ENCODE measurements at places on chromosomes 16 and 17.
A peak's percentile ranks its signal among the peaks of the same experiment; 100 is the strongest.

- DNase-seq: peak; percentile 3
Observed at GRCh38 chr17:57110579-57111325, 25.7 kb downstream of the AKAP1 start.

- DNase-seq: peak; percentile 13
Observed at GRCh38 chr16:51766739-51767138, 615.7 kb upstream of the SALL1 start.

DNA sequence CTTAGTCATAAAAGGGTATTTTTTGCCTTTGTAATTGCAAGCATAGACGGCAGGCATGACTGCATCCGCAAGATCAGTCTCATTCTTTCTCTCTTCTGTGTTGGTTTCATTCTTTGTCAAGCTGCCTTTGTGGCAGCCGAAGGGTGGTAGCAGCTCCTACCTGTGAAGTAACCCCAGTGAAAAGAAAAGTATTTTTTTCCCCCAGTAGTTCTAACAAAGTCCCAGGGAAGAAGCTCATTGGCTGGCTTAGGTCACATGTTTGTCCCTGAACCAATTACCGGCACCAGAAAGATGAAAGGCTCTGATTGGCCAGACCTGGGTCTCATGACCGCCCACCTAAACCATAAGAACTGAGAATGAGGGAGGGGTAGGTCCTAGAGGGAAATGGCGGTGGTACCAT lies 110.7 kb downstream of the RAP1GAP2 start:
- DNase-seq: no peak

DNA sequence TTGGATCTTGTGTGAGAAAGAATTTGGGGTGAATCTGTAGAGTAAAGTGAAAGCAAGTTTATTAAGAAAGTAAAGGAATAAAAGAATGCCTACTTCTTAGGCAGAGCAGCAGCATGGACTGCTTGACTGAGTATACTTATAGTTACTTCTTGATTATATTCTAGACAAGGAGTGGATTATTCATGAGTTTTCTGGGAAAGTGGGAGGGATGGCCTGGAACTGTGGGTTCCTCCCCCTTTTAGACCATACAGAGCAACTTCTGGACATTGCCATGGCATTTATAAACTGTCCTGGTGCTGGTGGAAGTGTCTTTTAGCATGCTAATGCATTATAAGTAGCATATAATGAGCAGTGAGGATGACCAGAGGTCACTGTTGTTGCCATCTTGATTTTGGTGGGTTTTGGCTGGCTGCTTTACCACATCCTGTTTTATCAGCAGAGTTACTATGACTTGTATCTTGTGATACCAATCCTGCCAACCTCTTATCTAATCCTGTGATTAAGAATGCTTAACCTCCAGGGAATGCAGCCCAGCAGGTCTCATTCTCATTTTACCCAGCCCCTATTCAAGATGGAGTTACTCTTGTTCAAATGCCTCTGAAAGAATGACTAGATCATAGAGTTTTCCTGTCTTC lies 58.7 kb downstream of the HSD17B2 start:
- DNase-seq: no peak

- peak; percentile 16 for DNase-seq
Observed at GRCh38 chr16:17194190-17194780, 276.5 kb downstream of the XYLT1 start.

All from IMR-90 (cell line).